ENCODE measurements at places on chromosomes 13 and 19. TPM values are rescaled to one million over a fixed set of nuclear protein-coding genes. Genes with fewer than 3 reads are reported as not detected.
A peak's percentile ranks its signal among the peaks of the same experiment; 100 is the strongest.

- H3K4me3 ChIP-seq, result peak overlapping the region; percentile 47
- H3K27ac ChIP-seq, result no peak overlapping the region
- H3K4me1 ChIP-seq, result peaks cover 34% of the 10 kb centered on the region
- H3K36me3 ChIP-seq, result no peaks in the 10 kb centered on the region
Observed at GRCh38 chr13:30803749-30804148, 68.4 kb downstream of the ALOX5AP start.

The TRAPPC2B gene
- 34.4 TPM for polyA plus RNA-seq

DNA sequence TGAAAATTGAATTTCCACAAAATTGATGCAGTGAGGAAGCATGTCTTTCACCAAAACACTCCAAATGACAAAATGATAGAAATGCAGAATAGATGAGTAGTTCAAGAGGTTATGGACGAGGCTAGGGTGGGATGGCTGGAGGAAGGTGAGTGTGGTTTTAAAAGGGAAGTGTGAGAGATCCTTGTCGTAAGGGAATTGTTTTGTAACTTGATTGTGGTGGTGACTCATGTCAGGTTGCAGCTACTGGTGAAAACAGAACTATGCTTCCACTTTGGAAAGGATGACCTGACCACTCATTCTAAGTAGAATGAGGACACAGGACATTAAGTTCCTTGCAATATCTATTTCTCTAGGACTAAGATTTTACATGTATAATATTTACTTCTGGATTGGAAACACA is 345.7 kb downstream of the MTUS2 start:
- no peaks in the 10 kb centered on the region for H3K27me3 ChIP-seq
- DNase-seq, result no peak
- H3K36me3 ChIP-seq, result no peaks in the 10 kb centered on the region
- H3K4me1 ChIP-seq, result no peaks in the 10 kb centered on the region
- H3K4me3 ChIP-seq, result no peak overlapping the region

The FBXO27 gene
- polyA plus RNA-seq, result 4.0 TPM

GRCh38 chr13:80707000-80707983 is 366.4 kb upstream of the SPRY2 start:
- no peaks in the 10 kb centered on the region for H3K27me3 ChIP-seq
- H3K27ac ChIP-seq, result no peak overlapping the region
- no peak for DNase-seq

All from heart left ventricle (tissue), 16 donors.